Activated T-cell treated with anti-CD3 and anti-CD28 coated beads for 4 hours (primary cell): ENCODE measurements at places on chromosomes 7 and 10.

DNA sequence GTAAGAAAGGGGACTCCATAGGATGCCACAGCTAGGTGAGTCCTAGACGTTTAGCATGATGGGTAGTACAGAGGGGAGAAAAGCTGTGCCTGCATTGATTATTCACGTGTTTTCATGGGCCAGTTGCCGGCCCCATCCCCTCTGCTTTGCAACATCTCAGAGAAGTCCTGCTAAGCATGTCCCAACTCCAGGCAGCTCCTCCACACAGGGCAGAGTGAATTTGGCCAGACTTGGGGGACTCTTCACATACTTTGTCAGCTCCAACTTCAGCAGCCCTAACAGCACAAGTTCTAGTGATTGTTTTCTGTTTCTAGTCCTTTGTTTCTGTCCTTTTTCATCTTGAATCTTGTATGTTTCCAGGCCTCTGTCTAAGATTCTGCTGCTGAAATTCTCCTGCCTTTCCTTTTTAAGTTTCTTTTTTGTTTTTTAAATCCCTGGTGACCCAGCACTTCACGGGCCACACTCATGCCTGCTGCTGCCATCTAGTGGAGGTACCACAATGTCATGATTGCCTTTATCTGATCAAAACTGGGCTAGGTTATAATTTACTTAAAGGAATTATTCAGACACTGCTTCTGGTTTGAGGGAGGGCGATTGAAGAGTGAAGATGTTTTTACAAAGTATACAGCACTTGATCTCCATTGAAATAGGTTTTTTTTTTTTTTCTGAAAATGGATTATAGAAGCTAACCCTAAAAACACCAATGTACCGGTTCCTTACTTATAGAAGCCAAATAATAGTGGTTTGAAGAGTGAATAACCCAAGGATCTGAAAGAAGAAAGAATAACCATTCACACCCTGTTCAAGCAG lies 276.9 kb downstream of the CSTF2T start:
- DNase-seq: no peak

DNA sequence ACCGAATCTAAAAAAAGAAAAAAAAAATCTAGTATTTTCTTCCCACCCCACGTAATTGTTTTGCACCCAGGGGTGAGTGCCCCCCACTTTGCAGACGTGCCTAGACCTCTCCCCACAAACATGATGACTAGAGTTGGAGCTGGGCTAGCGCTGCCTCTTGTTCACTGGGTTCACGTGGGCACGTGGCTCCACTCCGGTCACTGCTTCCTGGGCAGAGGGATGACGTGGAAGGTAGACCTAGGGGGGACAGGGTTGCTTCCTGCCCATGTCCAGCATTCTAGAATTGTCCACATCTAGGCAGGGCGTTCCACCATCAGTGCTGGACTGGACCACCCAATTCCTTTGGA lies 861 bp upstream of the LIMK1 start:
- DNase-seq: no peak

DNA sequence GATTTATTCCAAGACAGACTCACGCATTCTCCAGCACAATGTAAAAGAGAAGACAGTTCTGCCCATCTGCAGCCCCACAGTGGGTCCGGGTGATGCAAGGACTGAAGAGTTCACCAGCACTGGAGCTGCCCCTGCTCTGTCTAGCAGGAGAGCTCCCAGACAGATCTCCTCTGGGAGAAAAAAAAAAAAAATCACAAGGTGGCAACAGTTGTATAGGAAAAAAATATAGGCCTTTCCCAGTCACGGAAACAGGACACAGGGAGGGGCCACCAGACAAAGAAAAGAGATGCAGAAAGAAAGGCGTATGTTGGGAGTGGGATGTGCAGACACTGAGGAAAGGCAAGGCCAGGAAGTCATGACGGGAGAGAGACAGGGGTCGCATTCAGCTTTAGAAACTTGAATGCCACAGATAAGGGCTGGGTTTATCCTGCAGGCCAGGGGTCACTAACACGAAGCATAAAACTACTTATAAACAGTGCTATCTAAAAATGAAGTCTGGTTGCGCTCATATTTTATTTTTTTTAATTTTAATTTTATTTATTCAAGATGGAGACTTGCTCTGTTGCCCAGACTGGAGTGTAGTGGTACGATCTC lies 54.1 kb downstream of the FAM171A1 start:
- DNase-seq: no peak

- DNase-seq: no peak
Observed at GRCh38 chr7:42831718-42832522, 80.0 kb downstream of the C7orf25 start.

GRCh38 chr7:70486977-70487376 lies 645.0 kb upstream of the GALNT17 start:
- no peak for DNase-seq

GRCh38 chr7:90648107-90648506 lies 52.0 kb downstream of the CDK14 start:
- DNase-seq: no peak

DNA sequence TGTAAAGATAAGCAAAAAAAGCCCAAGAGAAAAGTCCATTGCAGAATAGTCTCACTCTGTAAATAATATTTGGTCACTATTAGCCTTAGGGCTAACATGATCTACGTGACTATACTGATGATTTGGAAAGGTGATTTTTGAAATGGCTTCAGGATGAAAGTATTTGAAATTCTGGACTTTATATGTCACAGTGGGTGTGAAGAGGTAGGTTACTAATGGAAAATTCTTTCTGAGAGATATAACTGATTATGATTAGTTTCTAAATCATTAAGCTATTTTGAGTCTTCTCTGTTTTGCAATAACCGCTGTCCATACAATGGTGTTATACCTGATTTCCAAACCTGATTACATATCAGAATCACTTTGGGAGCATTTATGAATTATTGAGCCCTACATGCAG lies 20.1 kb upstream of the HBP1 start:
- DNase-seq: no peak

- no peak for DNase-seq
Observed at GRCh38 chr10:4526311-4526731, 299.7 kb upstream of the AKR1E2 start.

GRCh38 chr7:144818511-144818910 lies 17.3 kb downstream of the TPK1 start:
- peak; percentile 28 for DNase-seq

DNA sequence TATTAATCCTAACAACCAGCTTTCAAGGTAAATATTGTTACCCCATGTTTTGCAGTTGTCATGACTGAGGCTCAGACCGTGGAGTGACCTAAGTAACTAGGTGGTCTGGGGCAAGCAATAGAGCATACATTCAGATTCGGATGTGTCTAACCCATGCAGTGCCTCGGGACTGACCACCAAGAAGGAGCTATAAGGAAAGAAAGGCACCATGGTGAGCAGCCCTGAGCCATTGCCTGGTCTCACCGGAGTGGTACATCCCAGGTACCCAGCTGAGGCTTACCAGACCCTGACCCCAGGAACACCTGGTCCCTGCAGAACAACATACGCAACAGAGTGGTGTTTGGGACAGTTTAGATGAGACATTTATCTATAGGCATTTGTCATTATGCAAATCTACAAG lies 175.5 kb upstream of the ZMIZ1 start:
- no peak for DNase-seq

GRCh38 chr7:4641091-4641666 lies 40.9 kb upstream of the FOXK1 start:
- no peak for DNase-seq

DNA sequence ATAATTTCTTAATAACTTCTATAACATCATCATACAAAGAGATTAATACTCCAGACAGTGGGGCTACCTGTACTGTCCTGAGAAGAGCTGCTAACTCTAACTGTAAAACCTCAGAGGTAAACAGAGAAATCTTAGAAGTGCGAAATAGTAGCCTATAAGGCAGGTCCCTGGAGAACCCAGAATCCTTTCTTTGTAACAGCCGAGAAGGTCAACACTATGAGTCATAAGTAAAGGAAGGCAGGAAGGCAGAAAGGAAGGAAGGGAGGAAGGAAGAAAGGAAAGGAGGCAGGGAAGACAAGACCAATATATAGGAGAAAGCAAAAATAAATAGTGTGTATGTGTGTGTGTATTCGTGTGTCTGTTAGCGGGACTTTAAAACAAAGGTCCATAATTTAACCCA lies 540.6 kb downstream of the ZWINT start:
- DNase-seq: no peak

DNA sequence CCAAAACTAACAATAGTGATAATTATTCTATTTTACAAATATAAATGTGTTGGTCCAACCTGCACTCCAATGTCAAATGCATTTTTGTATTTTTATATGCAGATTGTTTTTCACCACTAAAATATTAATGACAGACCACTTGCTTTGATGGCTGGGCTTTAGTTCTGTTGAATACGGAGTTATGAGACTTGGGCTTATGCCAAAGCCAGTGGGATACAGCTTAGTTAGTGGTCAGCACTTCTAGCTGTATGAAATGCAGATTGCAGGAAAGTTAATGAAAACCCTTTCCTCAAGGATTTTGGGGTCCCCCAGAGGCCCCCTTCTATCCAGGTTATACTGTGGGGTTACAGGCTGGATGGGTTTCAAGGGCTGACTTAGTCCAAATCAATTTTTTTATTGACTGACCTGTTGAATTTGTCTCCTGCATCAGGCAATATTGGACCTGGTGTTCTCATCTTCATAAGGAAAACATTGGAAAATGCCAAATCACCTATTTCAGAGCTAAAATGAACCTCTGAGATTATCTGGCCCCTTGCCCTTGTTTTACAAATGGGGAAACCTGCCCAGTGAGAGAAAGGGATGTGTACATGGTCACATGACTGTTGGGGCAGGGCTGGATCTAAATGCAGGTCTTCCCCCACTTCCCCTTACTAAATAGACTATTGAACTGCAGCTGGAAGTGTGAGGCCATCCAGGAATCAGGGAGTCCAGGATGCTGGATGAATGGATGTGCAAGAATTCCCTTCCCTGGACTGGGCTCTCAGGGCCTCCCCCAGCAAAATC lies 1085.3 kb downstream of the KCNMA1 start:
- no peak for DNase-seq

DNA sequence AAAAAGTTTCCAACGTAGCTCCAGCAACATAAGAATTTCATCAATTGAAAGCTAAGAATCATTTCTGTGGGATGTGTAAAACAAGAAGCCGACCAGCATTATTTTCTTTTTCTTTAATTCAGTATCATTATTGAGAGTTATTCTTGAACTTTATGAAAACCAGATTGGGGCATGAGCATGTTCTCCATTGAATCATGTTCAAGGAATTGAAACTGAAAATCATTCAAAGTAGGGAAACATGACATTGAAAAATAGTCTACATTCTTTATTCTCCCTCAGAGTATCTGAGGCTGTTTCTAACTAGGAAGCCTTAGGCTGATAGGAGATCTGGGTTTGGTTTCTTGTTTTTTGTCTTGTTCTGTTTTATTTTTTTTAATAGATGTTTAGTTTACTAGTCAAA lies 253.7 kb downstream of the DYNC1I1 start:
- DNase-seq: no peak

DNA sequence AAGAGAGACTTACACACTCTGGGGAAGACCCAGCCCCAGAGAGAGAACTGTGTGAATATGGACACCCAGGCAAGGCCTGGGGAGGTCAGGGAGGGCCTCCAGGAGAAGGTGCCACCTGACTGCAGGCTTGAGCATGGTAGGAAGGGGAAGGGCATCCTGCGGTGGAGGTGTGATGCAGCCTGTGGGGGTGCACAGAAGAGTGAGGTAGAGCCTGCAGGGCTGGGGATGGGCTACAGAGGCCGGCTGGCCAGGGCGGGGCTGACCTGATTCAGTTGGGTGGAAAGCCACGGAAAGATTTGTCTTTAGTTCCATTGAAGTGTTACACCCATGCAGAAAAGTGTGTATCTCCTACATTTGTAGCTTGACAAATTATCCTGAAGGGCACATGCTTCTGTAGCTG lies 47.6 kb downstream of the ZMIZ1 start:
- DNase-seq: no peak

DNA sequence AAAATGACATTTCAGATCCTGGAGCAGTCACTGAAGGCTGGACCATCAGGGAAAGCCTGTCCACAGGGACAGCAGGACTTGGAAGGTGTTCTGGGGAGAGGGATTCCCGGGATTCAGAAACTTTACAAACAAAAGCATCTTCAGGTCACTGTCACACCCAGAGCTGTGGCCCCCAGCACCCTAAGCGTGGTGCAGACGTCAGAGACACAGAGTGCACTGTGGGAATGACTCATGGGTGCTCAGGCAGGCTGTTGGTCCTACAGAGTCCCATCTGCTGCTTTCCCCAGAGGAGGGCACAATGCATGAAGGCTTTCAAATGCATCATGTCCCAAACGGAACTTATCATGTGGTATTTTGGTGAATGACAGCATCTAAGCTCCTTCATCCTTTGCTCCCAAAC lies 13.1 kb upstream of the LRMDA start:
- no peak for DNase-seq

- no peak for DNase-seq
Observed at GRCh38 chr7:118046086-118046485, 137.9 kb upstream of the LSM8 start.

DNA sequence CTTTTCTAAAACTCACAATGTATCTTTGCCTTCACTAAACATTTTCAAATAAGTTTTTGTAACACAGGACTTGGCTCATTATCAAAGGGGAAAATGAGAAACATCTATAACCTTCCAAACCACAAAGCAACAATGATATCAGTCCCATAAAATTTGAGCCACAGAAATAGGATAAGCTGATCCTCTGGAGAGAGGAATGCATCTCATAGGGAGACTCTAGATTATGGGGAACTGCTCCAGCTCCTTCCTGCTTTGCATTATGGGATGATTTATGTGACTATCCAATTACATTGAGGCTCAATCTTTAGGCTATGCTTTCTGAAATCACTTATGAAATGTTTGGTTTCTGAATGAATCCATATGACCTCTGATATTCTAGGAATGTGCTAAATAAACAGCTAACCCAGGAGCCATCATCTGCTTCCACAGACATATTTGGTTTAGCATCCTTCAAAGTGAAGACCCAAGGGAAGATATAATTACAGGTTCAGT lies 70.4 kb downstream of the CUBN start:
- DNase-seq: no peak

GRCh38 chr7:91169830-91170191 lies 94.4 kb upstream of the FZD1 start:
- DNase-seq: no peak

- DNase-seq: no peak
Observed at GRCh38 chr10:5447611-5448071, 35.3 kb downstream of the NET1 start.

DNA sequence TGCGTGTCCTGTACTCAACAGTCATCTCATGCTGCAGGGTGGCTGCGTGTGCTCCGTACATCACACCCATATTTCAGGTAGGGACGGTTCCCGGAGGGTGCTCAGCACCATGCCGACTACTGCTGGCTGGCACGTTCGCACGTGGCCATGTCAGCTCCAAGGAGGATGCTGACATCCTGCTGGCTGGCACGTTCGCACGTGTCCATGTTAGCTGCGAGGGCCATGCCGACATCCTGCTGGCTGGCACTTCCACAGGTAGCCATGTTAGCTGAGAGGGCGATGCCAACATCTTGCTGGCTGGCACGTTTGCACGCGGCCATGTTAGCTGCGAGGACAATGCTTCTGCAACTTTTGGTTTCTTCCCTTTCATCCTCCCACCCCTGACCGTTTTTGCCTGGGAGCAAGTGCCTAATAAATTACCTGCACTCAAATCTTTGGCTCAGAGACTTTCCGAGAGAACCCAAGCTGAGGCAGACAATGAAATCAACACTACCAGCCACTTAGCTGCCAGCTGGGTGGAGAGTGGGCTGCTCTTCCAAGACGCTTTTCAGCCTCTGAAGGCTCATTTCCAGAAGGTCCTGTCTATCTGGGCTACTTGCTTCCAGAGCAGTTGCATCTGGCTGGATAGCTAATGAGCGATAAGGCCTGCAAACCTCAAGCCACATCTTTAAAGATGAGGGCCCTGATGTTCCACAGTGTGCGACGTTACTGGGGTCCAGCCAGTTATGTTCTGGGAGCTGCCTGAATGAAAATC lies 104.6 kb downstream of the WDR37 start:
- DNase-seq: no peak

- DNase-seq: no peak
Observed at GRCh38 chr10:53839440-53840039, 961.5 kb downstream of the PCDH15 start.
